Stimulated activated CD4-positive, alpha-beta T cell treated with anti-CD3 and anti-CD28 coated beads, Interleukin-12 subunit alpha, Interleukin-12 subunit beta, amount 100 ng/mL, for 48 hours (primary cell): ENCODE measurements at places on chromosomes 16 and 17.

DNA sequence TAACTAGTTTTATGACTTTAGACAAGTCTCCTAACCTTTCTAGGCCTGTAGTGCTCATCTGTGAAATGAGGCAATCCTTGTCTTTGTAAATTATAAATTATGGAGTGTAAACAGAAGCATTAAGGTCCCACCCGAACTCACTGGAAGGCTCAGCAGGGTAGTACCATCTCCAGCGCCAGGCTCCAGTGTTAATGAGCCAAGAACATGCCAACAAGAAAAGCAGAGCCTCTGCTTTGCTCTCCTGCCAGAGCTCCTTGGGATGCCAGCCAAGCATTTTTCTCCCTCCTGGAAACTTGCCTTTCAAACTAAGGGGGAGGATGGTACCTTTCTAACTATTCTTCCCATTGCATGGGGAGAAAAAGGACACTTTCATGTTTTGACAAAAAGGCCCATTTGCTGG, 14.9 kb downstream of the LIMD2 start:
- DNase-seq: no peak

- DNase-seq: no peak
Observed at GRCh38 chr17:54876656-54877195, 23.9 kb upstream of the TOM1L1 start.

GRCh38 chr16:28482026-28482425, 9.8 kb downstream of the CLN3 start:
- DNase-seq: no peak

- DNase-seq: no peak
Observed at GRCh38 chr16:23796941-23797340, 38.8 kb upstream of the PRKCB start.

- no peak for DNase-seq
Observed at GRCh38 chr17:27266228-27266627, 27.7 kb upstream of the WSB1 start.

GRCh38 chr17:6815775-6816174, 15.8 kb downstream of the TEKT1 start:
- no peak for DNase-seq

DNA sequence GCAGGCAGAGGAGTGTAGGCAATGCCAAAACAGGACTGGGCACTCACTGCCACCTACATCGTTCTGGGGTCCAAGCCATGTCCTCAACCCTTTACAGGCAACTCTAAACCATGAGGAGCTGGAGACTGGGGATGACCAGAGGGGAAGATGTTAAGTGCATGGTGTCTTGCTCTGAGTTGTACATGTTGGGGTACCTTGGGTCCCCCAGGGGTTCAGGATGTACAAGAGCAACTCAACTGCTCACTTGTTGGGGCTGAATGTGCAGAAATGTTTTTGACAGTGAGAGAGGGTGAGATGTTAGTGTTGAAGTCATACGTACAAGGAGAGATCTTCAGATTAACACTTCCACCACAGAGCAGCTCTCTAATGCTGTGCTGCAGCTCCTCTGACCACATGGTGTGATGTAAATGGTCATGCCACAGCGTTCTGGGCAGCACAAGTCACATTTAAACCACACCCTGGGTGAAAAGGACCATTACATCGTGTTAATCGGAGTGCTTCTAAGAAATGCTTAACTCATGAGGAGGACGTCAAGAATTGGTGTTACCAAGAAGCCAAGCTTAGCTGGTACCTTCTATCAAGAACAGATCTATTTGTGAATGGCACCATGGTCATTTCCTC, 2.4 kb downstream of the CCL18 start:
- no peak for DNase-seq

DNA sequence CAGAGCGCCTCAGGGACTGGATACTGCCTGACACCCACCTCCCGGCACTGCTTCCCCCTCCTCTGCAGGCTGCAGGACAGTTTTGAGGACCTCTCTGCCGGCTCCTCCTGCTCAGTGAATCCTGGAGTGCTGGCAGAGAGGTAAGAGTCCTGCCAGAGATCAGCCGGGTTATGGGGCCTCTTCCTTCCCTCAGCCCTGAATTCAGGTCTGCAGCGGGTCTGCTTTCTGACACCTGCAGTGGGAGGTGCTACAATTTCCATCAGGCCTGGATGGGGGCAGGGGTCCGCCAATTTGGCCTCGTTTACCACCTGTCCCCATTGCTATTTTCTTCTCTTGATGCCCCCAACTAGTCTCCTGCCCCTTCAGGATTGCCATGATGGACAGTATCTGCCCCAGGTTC, 3.0 kb upstream of the NEURL4 start:
- DNase-seq: no peak
